Mammary epithelial cell (primary cell): ENCODE measurements at places on chromosomes 7 and 10. TPM values are rescaled to one million over a fixed set of nuclear protein-coding genes. Genes with fewer than 3 reads are reported as not detected.

PNLIPRP1 gene
- not detected for total RNA-seq

NUPR2 gene
- total RNA-seq: 1.0 TPM

CHRM2 gene
- not detected in 2 replicates for total RNA-seq

MLLT10 gene
- 33.7 TPM for total RNA-seq

WAPL gene
- 37.5 and 38.3 TPM in 2 replicates for total RNA-seq

CARD11 gene
- 0.33 TPM for total RNA-seq

EPO gene
- not detected in 2 replicates for total RNA-seq

GIMAP8 gene
- total RNA-seq: not detected

NACAD gene
- total RNA-seq: 3.4 and 4.6 TPM in 2 replicates

EBLN1 gene
- total RNA-seq: not detected in 2 replicates

AVPI1 gene
- 33.8 TPM for total RNA-seq

WNT8B gene
- not detected for total RNA-seq

DYDC2 gene
- 0.54 TPM in 1 of 2 replicates, not detected in the other for total RNA-seq

CYP2C19 gene
- total RNA-seq: not detected in 2 replicates

ADCY1 gene
- 8.0 and 8.4 TPM in 2 replicates for total RNA-seq

GCC1 gene
- total RNA-seq: 22.3 TPM

CYP3A5 gene
- total RNA-seq: not detected in 2 replicates

SPDYE9 gene
- 0.17 TPM for total RNA-seq

GDF2 gene
- total RNA-seq: not detected

GJC3 gene
- not detected for total RNA-seq

LRRN3 gene
- total RNA-seq: 0.33 TPM

A1CF gene
- not detected in 2 replicates for total RNA-seq

GOT1 gene
- total RNA-seq: 75.5 and 105 TPM in 2 replicates

LIPJ gene
- total RNA-seq: 0.17 TPM

TYW1B gene
- 2.4 and 3.8 TPM in 2 replicates for total RNA-seq

MYOF gene
- 273 TPM for total RNA-seq

RBP3 gene
- total RNA-seq: not detected

CCL24 gene
- total RNA-seq: not detected

AKR1C8 gene
- total RNA-seq: not detected in 2 replicates

CLCN1 gene
- total RNA-seq: not detected in 2 replicates
